Stimulated activated CD8-positive, alpha-beta memory T cell treated with anti-CD3 and anti-CD28 coated beads, Interleukin-4, amount 100 ng/mL, for 4 hours (primary cell): ENCODE measurements at places on chromosomes 1 and 21.

- DNase-seq: no peak
Measured at GRCh38 chr1:221039616-221040015, 160.4 kb downstream of the HLX start.

GRCh38 chr1:46183079-46183847 lies 7.0 kb upstream of the P3R3URF start:
- no peak for DNase-seq

DNA sequence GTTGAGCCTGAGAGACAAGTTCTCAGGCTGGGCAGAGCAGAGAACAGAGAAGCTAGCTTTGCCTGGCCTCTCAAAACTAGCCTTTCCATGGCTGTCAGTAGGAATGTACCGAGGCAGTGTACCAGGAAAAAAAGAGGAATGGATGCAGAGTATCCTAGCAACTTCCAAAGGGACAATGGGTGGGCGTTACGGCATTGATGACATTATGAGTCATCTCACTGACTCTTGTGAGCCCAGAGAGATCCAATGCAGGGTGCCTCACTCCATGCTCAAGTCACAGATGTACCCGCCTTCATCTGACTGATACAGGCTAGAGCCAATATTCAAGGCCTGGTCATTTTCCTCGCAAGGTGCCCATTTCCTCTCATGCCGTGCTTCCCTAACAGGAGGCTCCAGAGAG lies 51.4 kb upstream of the C8B start:
- DNase-seq: no peak

DNA sequence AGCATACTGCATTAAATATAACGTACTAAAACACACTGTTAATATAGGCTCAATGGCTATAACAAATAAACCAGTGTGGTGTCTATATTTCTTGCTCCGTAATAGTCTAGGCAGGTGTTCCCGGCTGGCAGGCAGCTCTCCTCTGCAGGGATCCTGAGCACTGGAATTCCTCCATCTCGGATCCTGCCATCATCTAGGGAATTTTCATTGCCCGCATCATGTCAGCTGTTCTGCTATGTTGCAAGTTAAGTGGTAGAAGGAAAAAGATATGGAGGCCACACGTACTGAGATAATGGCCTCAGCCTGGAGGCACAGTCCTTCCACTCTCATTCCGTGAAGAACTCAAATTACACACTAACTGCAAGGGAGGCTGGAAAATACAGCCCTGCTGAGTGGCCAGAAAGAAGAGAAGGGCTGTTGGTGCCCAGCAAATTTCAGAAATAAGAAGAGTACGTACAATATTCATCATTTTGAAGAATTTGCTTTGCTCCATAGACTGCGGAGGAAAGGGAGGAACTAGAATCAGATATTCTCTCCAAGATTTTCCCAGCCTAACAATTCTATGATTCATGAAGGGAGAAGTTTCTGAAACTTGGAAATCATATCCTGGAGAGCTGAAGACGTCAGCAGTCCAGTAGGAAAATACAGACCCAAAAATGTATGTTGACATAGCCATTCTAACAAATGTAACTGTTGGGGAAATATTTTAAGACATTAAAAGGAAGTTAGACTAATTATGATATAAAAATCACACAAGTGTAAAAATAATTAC lies 263.3 kb downstream of the MRPL39 start:
- no peak for DNase-seq

DNA sequence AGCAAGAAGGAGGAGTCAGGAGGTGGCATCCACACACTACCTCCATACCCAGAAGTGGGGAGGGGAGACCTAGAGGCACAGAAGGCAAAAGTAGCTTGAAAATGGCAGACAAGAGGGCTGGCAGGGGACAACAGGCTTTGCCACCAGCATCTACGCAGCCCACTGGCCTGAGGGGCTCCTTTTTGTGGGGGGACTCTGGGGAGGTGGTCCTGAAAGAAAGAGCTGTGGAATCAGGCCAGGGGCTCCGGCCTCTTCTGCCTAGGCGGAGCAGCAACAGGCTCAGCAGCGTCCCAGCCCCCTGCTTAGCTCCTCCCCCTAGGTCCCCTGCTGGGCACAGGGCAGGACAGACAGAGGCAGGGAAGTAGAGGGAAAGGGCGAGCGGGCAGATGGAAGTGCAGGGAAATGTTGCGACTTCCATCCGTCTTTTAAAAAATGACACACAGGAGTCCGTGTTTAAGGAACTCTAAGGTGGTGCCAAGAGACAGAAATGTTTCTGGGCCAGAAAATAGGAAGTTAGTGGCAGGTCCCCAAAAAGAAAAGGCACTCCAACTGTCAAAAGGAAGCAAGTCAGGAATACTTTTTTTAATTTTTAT lies 10.0 kb upstream of the LEFTY2 start:
- no peak for DNase-seq

DNA sequence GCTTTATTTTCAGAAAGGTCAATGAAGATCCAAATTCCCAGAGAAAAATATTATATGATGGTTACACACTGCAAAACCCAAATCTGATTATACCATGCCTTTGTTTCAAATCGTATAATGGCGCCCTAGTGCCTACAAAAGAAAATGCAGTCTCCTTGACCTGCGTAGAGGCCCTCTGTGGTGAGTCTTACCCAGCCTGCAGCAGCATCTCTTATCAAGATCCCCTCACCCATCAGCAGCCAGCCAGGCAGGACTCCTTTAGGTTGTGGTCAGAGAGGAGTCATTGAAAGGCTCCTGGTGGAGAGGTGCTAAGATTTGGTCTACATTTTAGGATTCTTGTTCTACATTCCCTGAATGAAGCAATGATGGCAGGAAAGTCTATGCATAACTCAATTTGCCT lies 23.7 kb upstream of the DAB1 start:
- no peak for DNase-seq

GRCh38 chr1:233151861-233152260 lies 143.7 kb downstream of the PCNX2 start:
- no peak for DNase-seq

DNA sequence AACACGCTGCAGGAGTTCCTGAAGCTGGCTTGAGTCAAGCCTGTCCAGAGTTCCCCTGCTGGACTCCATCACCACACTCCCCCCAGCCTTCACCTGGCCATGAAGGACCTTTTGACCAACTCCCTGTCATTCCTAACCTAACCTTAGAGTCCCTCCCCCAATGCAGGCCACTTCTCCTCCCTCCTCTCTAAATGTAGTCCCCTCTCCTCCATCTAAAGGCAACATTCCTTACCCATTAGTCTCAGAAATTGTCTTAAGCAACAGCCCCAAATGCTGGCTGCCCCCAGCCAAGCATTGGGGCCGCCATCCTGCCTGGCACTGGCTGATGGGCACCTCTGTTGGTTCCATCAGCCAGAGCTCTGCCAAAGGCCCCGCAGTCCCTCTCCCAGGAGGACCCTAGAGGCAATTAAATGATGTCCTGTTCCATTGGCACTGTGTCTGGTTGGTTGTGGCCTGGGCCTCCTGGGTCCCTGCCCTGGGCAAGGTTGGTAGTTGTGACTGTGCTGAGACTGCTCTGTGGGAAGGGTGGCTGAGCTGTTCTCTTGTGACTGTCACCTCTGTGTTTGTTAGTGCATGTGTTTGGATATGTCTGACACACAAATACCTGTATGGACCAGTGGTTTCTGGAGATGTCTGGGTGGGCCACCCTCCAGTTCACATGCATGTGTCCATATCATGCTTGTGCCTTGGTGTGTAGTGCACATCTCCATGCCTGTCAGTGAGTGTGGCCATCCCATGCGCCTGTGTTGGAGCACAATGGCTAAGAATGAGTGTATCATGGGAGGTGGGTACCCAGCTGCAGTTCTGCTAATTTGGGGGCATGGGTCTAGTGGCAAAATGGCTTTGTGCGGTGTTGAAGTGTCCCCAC lies 1.4 kb downstream of the SH3BGRL3 start:
- no peak for DNase-seq
